Left renal pelvis (tissue), 4 donors: ENCODE measurements at places on chromosomes 12 and 14. TPM values are rescaled to one million over a fixed set of nuclear protein-coding genes. Genes with fewer than 3 reads are reported as not detected.

SLC16A7 gene
- polyA plus RNA-seq, result 3.5 TPM

GXYLT1 gene
- 27.7 TPM for polyA plus RNA-seq

KLC1 gene
- 110 TPM for polyA plus RNA-seq

DLST gene
- 120 TPM for polyA plus RNA-seq

GLS2 gene
- polyA plus RNA-seq, result 0.83 TPM

MAP3K9 gene
- polyA plus RNA-seq, result 3.5 TPM

DNA sequence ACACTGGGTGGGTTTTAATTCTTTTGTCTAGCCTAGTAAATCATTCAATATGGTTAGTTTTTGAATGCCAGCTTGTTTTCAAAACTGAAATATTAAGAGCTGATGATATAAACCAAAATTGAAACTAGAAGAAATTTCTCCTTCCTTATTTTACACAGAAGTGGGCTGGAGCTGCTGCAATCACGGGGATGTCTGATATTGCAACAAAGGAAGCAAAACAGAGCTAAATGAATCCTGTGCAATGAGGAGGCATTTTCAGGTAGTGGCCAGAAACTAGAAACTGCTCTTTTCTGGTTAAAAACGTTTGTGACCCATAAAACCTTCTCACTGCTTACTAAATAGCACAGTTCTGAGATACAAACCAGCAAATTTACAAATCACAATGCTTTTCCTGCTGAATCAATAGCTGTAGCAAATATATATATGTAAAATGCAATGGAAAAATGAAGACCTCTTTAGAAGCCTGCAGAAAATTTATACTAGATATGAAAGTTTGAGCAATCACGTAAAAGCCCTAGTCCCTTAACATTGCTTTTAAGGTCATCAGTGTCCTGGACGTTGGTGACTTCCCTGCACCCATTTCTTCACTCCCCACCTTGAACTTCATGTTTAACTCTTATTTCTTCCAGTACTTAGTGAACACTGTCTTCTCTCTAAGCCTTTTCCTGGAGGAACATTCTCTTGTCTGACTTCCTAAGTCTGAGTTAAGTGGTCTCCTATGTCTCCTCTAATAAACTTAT is 15.9 kb upstream of the LRRK2 start:
- DNase-seq, result no peak

- DNase-seq, result no peak
Observed at GRCh38 chr12:109916045-109916444, 16.0 kb downstream of the TCHP start.

DNA sequence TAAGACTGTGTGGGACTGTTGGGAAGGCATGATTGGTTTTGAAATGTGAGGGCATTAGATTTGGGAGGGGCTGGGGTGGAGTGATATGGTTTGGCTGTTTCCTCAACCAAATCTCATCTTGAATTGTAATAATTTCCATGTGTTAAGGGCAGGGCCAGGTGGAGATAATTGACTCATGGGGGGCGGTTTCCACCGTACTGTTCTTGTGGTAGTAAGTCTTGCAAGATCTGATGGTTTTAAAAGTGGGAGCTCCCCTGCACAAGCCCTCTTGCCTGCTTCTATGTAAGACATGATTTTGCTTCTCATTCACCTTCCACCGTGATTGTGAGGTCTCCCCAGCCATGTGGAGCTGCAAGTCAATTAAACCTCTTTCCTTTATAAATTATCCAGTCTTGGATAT is 76.6 kb upstream of the PPFIA2 start:
- DNase-seq, result no peak

GRCh38 chr12:83665634-83666218 is 979.0 kb downstream of the TMTC2 start:
- no peak for DNase-seq

- DNase-seq, result no peak
Observed at GRCh38 chr12:17371491-17372215, 718.3 kb downstream of the RERGL start.

- no peak for DNase-seq
Observed at GRCh38 chr14:55077170-55078151, 26.0 kb downstream of the MAPK1IP1L start.

- DNase-seq, result no peak
Observed at GRCh38 chr12:3747543-3747942, 5.4 kb downstream of the CRACR2A start.

DNA sequence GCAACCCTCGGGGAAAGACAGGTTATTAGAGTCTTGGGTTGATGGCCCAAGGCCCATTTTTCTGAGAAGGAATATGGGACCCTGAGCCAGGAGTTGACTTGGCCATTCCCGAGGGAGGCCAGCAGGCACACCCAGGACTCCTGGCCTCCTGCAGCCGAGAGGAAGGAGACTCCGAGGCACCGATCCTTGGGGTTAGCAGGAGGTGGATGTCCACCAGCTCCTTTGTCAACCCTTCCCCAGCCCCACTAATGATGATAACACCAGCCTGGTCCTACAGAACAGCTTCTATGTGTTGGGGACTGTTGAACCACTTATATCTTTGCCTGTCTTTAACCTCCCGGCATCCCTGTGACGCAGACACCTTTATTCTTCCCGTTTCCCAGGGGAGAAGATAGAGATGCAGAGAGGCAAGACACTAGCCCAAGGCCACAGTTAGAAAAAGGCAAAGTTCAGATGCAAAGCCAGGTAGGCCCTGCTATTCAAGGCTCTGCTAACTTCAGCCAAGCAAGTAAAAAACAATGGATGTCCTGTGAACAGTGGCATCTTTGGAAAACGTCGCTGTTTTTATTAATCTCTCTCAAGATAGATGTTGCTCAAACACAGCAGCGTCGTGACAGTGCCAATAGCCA is 767.3 kb upstream of the TBX3 start:
- no peak for DNase-seq

- DNase-seq, result no peak
Observed at GRCh38 chr12:5965950-5966383, 20.9 kb upstream of the ANO2 start.

DNA sequence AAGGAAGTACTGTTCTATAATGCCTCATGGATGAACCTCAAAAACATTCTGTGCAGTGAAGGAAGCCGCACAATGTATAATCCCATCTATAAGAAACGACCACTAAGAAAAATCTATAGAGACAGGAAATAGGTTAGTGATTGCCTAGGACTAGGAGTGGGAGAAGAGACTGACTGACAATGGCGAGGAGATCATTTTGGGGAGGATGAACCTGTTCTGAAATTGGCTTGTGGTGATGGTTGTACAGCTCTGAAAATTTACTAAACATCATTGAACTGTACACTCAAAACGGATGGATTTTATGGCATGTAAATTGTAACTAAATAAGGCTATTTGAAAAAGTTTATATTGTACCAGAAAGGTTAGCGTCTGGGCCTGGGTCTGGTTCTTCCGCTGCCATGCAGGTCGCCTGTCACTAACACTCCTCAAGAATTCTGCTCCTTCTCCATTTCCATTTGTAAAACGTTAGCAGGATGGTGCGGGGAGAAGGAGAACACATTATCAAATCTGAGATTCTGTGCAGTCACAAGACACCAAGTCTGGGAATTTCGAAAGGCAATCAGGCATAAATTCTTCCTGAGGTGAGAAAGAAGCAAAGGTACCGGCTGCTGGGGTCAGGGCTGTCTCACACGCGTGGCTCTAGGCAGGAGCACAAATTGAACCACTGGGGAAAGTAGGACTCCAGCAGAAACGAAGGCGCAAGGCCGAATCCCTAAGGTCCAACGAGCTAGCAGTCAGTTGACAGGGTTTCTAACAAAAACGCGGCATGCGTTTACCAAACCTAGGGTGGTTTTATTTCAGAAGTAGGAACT is 845 bp upstream of the COCH start:
- DNase-seq, result no peak

GRCh38 chr12:131413006-131413405 is 297.9 kb upstream of the SFSWAP start:
- DNase-seq, result no peak

- DNase-seq, result no peak
Observed at GRCh38 chr14:32202491-32202997, 525 bp downstream of the RNU6-8 start.

- DNase-seq, result no peak
Observed at GRCh38 chr14:81179631-81180030, 41.1 kb downstream of the GTF2A1 start.

- DNase-seq, result no peak
Observed at GRCh38 chr12:115268451-115268850, 584.5 kb upstream of the TBX3 start.

DNA sequence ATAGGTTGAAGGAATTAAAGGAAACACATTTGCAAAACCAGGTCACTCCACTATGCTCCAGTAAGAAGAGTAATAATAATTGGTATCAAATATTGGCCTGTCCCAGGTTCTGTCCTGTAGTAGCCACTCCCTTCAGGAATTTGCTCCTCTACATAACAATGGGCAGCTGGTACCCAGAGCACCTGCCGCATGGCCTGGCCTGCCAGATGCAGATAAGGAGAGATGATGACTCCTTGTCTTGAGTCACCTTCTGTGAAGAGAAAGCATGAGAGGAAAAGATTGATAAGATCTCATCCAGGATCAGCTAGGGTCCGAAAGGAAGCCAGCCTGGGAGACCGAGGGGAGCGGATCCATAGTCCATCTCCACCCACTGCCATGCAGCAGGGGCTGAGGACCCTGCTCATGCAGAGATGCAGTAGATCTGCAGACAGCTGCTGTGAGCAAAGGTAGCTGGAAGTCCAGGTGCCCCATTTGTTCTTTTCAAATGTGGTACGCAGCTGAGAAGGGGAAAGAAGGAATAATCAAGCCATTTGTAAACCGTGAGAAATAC is 24.3 kb downstream of the VCPKMT start:
- DNase-seq, result no peak

- no peak for DNase-seq
Observed at GRCh38 chr12:115132145-115132544, 448.2 kb upstream of the TBX3 start.

DNA sequence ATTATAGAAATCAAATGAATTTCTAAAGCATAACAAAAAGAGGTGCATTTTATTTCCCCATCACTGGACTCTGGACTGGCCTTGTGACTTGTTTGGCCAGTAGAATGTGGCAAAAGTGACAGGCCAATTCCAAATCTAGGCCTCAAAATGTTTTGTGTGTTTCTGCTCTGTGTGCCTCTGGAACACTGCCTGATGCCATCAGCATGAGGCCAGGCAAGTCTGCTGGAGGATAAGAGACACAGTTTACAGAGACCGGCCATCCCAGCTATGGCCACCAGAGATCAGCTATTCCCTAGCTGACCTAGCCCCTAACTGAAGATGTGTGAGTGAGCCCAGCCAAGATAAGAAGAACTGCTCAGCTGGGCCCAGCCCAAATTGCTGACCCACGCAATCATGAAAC is 32.9 kb downstream of the ASCL1 start:
- DNase-seq, result no peak

DNA sequence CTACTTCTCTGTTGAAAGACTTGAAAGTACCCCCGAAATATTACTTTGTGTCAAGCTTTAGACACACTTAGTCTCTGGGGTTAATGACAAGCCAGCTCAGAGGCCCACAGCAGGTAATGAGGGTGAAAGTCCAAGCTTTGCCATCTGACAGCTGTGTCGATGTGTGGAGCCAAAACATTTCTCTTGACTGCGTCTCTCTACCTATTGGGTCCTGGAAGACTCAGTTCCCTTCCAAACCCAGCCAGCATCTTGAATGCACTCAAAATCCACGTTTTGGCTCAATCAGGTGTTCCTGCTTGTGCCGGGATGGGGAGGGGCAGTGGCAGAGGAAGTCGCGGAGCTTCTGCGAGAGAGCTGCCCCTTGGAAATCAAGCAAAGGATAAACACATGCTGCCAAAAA is 3.2 kb downstream of the PLXNC1 start:
- DNase-seq, result no peak

DNA sequence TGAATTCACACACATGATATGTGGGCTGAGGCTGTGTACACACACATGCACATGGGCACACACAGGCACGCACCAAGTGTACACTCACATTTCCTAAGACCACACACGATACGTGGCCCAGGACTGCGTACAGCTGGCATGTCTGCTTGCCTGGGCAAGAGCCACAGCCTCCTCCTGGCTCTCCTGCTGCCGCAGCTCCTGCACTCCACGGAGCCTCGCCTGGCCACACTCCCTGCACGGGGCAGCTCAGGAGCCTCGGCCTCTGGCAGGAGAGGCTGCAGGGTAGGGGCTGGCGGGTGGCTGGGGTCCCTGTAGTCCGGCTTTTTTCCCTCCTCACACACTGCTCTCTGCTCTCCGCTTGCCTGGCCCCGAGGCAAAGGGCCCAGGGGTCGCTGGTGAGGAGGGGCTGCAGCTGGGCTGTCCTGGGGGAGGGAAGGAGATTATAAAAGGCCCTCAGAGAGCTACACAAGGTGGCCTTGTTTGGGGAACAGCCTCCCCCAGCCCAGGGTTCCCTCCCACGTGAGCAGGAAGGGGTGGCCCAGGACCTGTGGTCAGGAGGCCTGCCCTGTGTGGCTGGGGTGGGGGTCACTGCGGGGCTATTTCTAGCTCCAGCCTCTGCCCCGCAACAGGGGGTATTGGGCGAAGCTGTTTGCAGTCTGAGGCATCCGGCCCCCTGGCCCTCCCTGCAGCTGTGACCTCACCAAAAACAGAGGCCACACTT is 89.0 kb upstream of the SFSWAP start:
- DNase-seq, result no peak

DNA sequence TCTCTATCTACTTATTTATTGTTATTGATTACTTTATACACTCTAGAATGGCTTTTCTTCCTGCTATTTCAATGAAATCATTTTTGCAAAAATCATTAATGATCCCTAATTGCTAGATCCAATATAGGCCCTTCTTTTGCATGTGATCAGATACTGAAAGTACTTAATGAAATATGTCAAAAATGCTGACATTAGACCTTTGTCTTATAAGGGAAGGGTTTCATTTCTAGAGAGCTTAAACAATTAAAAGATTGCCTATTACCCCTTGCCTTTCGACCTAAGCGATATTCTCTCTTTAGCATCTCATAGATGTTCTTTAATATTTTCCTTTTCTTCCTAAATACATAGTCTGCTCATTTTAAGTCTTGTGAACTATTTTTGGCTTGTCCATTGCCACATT is 101.1 kb downstream of the KTN1 start:
- no peak for DNase-seq

DNA sequence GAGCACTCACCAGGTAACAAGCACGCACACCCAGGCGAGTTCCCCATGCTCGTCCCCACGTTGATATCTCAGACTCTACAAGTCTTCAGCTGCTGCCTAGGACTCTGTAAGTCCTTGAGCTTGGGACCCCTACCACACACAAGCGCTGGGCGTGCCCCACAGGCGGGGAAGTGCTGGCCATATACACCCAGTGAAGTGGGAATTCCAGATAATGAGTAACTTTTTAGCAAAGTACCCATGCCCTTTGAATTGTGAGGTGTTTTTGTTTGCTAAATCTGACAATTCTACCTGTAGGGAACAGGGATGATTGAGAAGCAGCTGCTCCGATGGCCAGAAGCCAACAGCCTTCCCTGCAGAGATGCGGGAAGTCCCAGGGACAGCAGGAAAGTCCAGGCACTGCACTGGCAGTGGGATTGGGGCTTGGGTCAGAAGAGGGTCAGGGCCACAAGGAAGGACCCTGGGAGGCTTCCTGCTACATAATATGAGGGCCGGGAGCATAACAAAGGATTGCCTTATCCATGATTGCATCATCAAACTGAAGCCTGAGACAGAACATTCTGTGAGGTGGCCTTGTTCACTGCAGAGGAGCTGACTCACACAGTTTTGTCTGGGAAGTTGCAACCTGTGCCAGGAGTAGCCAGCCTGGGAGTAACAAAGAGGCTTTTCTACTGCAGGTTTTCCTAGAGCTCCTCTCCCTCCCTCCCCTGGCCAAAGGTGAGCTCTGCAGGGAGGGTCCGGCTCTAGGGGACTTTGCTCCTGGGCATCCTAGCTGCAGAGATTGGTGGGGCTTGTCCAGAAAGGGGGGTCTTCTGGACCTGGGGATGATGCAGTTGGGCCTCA is 13.2 kb upstream of the SERPINA3 start:
- no peak for DNase-seq

- DNase-seq, result no peak
Observed at GRCh38 chr14:40240245-40240859, 808.1 kb upstream of the FBXO33 start.
